GM23338 (cell line): ENCODE measurements at places on chromosomes 5 and 9. TPM values are rescaled to one million over a fixed set of nuclear protein-coding genes. Genes with fewer than 3 reads are reported as not detected.

- no peak for DNase-seq
Measured at GRCh38 chr5:98663521-98663920, 109.9 kb upstream of the RGMB start.

- DNase-seq, result no peak
Measured at GRCh38 chr9:18189871-18190670, 283.9 kb upstream of the ADAMTSL1 start.

NPR3 gene
- total RNA-seq, result 0.04 and 0.07 TPM in 2 replicates

DBH gene
- 0.24 TPM in 1 of 2 replicates, not detected in the other for total RNA-seq

DNA sequence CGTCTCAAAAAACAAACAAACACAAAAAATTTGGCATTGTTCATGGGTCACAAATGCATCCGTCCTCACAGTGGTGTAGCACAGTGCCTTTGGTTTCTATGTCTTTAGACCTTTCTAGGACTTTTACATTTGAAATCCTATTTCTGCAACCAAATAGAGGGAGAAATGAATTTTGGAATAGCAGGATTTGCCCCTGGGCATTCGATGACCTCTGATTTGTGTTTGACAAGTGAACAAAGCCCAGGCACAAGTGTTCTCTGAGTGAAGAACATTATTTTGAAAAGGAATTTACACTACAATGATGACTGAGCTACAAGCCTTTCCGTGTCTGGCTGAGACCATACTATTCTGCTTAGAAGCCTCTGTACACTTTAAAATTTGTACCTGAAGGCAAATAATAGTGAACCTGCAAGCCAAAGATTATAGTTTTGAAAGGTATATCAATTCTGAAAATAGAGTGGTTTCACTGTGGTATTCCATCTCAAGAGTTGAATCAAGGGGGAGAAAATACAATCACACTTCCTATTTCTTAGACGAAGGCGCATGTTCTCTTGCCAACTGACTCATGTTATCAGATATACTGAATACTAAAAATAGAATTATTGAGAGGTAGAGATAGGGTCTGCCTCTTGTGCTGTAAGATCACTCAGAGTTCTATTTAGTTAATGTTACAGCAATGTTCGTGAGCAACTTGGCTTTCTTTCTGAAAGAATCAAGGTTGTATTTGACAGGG, 297.6 kb downstream of the KDM4C start:
- DNase-seq, result no peak

DNA sequence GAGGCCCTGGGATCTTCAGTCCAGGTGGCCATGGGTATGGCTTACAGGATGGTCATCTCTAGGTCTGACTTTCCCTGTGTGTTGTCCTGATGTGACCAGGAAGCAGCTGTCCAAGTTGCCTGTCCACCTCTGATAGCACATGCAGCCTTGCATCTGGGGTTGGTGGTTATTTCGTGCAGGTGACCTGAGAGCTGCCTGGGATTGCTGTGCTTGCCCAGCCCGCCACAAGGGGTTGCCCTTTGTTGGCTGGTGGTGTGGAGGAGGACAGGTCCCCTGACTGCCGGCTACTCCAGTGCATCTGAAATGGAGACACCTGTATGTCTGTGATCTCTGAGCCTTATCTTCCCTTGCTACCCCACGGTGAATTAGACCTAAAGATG, 212.6 kb downstream of the ARHGAP26 start:
- DNase-seq, result peak; percentile 41

TRIP13 gene
- 44.4 and 44.8 TPM in 2 replicates for total RNA-seq

DNA sequence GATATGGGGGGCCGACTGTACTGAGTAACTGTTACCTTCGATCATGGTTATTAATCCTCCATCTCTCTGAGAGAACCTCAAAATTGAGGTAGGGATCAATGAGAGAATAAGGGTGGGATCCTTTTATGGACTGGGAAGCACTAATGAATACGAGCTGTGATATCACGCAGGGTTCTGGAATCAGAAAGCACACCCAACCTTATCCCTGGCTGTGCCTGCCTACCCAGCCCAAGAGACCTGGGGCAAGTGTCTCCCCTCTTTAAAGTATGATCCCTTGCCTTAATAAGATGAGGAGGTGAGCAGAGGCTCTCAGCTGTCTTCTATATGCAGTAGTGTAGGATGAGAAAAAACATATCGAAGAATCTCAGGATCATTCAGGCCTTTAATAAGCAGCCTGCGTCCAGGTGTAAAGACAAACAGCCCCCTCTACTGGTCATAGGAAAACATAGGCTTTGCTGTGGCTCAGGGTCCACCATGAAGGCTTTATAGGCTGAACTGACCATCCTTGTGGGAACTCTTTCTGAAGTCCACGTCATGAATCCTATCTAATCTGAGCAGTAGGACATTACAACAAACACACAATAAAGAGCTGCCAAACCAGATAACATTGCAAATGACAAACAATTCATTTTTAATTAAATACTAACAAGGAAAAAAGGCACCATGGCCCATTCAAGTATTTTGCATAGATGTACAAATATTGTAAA, 16.8 kb downstream of the NIPAL4 start:
- DNase-seq, result peak; percentile 89

GABRA6 gene
- not detected in 2 replicates for total RNA-seq

IL7R gene
- total RNA-seq, result not detected in 2 replicates

DNA sequence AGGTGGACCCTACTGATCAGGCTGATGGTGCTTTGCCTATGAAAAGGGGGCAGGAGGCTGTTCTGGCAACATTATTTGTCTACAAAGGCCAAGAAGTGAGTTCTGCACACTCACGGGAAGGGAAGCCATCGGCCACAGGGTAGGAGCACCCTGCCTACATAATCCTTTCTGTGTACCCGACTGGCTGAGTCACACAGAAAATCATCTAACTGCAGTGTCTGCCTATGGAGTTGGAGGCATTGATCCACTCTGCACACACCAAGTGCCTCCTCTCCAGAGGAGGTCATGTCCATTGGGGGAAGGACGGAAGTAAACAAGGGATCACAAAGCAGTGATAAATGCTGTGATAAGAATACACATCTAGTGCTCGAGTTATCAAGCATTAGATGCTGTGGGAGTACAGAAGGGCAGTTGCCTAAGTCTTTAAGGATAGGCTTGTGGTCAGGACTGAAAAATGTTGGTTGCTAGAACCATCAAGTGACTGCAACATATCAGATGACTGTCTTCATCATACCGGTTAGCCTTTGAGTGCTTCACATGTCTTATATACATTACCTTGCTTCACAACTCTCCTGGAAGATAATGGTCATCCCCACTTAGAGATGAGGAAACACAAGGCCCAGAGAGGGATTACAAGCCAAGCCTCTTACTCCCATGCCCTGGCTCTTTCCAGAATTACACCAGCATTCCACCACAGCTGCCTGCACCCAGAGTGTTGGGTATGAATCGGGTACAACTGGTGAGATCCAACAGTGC, 1.3 kb upstream of the SLC2A8 start:
- no peak for DNase-seq

GRCh38 chr5:109325456-109325855, 84.3 kb downstream of the PJA2 start:
- DNase-seq, result no peak

- DNase-seq, result no peak
Measured at GRCh38 chr5:135864503-135865435, 30.3 kb downstream of the SLC25A48 start.
